ENCODE measurements at places on chromosomes 1 and 21. TPM values are rescaled to one million over a fixed set of nuclear protein-coding genes. Genes with fewer than 3 reads are reported as not detected.

Gene FCGR1A
- 0.20 TPM for total RNA-seq

Gene TRIM67
- 0.39 TPM for total RNA-seq

Gene RAB13
- total RNA-seq = 102 TPM

Gene C1orf87
- total RNA-seq = not detected

Gene RIMS3
- 0.86 TPM for total RNA-seq

Gene RNU1-2
- under 0.01 TPM for total RNA-seq

Gene FCGR3A
- total RNA-seq = not detected

Gene SPRR2G
- not detected for total RNA-seq

Gene NR1I3
- not detected for total RNA-seq

Gene SPRR1A
- not detected for total RNA-seq

Gene ATP5PO
- total RNA-seq = 89.9 TPM

Gene SLC66A1
- total RNA-seq = 31.2 TPM

Gene GUCA2A
- not detected for total RNA-seq

Gene IL12RB2
- total RNA-seq = not detected

Gene PLA2G5
- 0.52 TPM for total RNA-seq

Gene LCA5L
- total RNA-seq = 2.2 TPM

Gene SLC26A9
- total RNA-seq = not detected

Gene KRTAP10-8
- not detected for total RNA-seq

Gene SPRR1B
- total RNA-seq = not detected

Gene PLEKHN1
- 0.66 TPM for total RNA-seq

Gene FAM89A
- 10.8 TPM for total RNA-seq

Gene SYT2
- under 0.01 TPM for total RNA-seq

Gene SYT14
- total RNA-seq = 9.1 TPM

Gene RNF223
- not detected for total RNA-seq

Gene DMBX1
- total RNA-seq = not detected

Gene UBE2J2
- total RNA-seq = 37.5 TPM

Gene LRRC38
- not detected for total RNA-seq

Gene RIPPLY3
- not detected for total RNA-seq

Gene VANGL2
- total RNA-seq = 0.46 TPM

Gene SH2D5
- total RNA-seq = 1.0 TPM

Measured in smooth muscle cell of the pulmonary artery (primary cell).